IPS DF 19.7 (cell line): ENCODE measurements at places on chromosomes 7 and 10.

- no peak for DNase-seq
Measured at GRCh38 chr7:29289156-29290021, 94.8 kb downstream of the CHN2 start.

DNA sequence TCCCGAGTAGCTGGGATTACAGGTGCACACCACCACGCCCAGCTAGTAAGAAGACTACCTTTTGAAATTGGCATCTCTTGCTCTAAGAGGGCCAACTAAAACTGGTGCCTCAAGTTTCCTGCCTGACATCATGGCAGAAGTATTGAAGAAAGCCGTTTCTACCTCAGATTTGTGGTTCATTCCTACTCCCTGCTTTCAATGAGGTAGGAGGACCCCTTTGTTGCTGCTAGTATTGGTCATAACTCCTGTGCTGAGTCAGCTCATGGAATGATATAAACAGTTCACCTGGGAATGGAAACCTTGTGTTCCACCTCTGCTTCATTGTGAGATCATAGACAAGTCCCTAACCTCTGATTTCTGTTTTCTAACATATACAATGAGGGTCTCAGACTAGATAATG is 82.8 kb downstream of the CDK6 start:
- no peak for DNase-seq

GRCh38 chr7:117259615-117260014 is 63.2 kb downstream of the WNT2 start:
- DNase-seq: no peak

GRCh38 chr7:1913466-1914282 is 243.6 kb downstream of the ELFN1 start:
- DNase-seq: no peak

DNA sequence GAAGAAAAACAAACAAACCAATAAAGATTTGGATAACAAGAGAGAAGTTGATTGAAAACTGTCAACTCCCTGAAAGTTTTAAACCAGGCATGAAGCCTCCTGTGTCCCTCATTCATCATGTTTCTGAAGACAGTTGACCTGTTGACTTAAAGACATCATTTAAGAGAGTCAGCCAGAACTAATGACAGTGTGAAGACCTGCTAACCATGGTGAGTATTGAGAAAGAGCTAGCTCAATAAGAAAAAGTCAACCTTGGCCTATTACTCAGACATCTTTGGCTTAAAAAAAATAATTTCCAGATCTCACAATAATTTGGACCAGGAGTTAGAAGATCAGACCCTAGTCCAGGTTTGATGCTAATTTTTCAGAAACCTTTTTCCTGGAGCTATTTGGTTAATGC is 45.3 kb upstream of the ANKRD1 start:
- DNase-seq: no peak

GRCh38 chr10:98758463-98758862 is 311.7 kb upstream of the HPS1 start:
- DNase-seq: no peak

- DNase-seq: no peak
Measured at GRCh38 chr10:29857843-29858701, 201.3 kb downstream of the JCAD start.
